ENCODE measurements at places on chromosomes 13 and 19.

GRCh38 chr13:31131470-31131961, 30.2 kb downstream of the HSPH1 start:
- no peak for DNase-seq

- DNase-seq, result no peak
Measured at GRCh38 chr19:35120492-35120891, 4.9 kb downstream of the FXYD3 start.

GRCh38 chr19:38139122-38139521, 84.9 kb downstream of the DPF1 start:
- DNase-seq, result no peak

- DNase-seq, result no peak
Measured at GRCh38 chr19:23101241-23101640, 15.6 kb upstream of the ZNF730 start.

DNA sequence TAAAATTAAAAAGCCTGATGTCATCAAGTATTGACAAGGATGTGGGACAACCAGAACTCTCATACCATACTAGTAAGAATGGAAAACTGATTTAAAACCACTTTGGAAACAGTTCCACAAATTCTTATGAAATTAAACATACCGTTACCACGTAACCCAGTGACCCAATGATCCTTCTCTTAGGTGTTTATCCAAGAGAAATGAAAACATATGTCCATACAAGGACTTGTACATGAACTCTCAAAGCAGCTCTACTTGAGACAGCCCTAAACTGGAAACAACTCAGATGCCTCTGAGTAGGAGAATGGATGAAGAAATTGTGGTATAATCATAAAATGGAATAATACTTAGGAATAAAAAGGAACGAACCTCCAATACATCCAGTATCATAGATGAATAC, 27.6 kb downstream of the SLC6A16 start:
- DNase-seq, result no peak

GRCh38 chr19:44875666-44876451, 15.2 kb upstream of the TOMM40 start:
- no peak for DNase-seq

GRCh38 chr13:73065036-73065435, 6.2 kb downstream of the KLF5 start:
- no peak for DNase-seq

DNA sequence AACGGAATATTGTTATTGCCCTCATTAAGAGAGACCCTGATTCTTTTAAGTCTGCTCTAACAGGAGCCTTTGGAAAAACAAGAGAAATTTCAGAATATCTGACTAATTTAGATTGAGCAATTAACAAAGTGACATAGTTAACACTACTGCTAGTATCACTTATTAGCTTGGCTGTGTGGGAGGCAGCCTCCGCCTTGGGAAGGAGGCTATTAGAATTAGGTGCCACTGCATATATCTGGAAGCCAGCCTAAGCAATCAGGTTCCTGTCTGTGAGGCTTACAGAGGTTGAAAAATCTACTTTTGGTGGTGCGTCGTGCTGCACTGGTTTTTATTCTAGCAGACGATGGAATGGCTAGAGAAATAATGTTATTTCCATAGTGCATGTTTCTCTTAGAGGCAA, 227.2 kb downstream of the OLFM4 start:
- no peak for DNase-seq

GRCh38 chr19:16569609-16570320, 2.5 kb downstream of the SLC35E1 start:
- no peak for DNase-seq

DNA sequence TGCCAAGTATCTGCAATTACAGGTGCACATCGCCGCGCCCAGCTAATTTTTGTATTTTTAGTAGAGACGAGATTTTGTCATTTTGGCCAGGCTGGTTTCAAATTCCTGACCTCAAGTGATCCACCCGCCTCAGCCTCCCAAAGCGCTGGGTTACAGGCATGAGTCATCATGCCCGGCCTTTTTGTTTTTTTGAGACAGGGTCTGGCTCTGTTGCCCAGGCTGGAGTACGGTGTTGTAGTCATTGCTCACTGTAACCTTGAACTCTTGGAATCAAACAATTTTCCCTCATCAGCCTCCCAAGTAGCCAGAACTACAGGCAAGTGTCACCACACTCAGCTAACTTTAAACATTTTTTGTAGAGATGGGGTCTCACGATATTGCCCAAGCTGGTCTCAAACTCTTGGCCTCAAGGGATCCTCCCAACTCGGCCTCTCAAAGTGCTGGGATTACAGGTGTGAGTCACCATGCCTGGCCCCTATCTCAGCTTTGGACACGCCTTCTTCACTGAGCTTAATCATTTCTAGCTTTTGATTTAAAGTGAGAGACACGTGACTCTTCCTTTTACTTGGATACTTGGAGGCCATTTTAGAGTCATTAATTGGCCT, 4.0 kb upstream of the IRGC start:
- DNase-seq, result no peak

GRCh38 chr13:21777166-21777565, 106.3 kb downstream of the FGF9 start:
- DNase-seq, result no peak

DNA sequence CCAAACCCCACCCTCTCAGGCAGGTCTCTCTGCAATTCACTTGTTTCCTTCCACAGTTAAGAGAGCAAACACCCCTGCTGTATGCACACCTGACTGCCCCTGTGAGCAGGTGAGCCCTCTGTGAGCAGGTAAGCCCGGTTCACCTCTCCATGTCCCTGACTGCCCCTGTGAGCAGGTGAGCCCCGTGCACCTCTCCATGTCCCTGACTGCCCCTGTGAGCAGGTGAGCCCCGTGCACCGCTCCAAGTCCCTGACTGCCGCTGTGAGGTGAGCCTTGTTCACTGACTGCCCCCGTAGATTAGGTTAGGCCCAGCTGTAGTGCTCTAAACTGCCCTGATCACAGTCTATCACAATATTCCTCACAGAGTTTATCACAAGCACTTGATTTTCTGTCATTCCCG, 29.2 kb downstream of the TMTC4 start:
- no peak for DNase-seq

DNA sequence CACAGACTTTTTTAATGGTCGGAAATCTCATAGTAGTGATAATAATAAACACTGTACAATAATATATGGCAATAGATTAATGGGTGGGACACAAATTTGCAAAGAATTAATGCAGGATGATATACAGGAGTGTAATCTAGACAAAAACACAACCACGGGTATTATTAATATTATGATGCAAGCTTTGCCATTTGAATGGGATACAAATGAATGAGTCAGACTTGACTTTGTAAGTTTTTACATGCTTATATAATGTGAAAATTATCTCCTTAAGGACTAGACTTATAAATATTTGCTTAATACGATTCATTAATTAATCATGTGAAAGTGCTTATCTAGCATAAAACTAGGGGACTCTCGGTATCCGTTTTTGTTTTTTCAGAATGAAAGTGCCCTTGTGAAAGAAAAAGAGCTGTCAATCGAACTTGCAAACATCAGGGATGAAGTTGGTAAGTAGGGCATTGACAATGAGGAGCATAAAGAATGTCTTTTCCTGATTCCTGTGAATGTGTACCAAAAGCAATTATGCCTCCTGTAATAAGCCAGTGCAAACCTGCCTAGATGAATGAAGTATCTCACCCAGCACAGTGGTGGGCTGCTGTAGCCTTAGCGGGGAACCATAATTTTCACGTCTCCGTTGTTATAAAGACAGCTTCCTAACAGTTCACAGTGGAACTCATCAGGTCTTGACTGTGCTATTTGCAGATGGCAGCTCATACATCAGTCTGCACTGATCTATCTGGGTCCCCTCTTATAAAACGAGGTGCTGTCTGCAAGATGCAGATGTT, 155.7 kb downstream of the SLC7A1 start:
- DNase-seq, result no peak

DNA sequence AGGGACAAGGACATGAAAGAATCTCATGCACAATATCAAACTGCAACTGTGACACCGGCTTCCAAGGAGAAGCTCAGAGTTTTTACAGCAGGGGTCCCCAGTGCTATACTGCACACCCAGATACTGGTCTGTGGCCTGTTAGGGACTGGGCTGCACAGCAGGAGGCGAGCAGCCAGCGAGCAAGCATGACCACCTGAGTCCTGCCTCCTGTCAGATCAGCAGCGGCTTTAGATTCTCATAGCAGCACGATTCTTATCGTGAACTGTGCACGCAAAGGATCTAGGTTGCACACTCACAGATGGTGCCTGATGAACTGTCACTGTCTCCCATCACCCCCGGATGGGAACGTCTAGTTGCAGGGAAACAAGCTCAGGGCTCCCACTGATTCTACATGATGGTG, 13.1 kb upstream of the CD22 start:
- DNase-seq, result no peak

DNA sequence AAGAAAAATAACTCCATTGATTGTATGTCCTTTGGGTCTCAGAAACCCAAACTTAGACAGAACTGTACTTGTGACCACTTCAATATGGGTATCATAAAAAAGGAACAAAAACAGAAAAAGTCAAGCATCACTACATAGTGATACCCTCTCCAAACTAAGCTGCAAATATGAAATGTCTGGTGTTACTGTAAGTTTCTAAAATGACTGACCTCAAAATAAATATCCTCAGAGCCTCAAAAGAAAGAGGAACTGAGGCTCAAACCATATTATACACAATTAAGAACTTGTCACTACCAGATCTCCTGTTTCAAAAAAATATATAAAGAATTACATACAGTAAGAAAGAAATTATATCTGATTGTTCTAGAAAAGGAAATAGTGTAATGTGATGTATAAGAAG, 787.9 kb upstream of the KLHL1 start:
- DNase-seq, result no peak

DNA sequence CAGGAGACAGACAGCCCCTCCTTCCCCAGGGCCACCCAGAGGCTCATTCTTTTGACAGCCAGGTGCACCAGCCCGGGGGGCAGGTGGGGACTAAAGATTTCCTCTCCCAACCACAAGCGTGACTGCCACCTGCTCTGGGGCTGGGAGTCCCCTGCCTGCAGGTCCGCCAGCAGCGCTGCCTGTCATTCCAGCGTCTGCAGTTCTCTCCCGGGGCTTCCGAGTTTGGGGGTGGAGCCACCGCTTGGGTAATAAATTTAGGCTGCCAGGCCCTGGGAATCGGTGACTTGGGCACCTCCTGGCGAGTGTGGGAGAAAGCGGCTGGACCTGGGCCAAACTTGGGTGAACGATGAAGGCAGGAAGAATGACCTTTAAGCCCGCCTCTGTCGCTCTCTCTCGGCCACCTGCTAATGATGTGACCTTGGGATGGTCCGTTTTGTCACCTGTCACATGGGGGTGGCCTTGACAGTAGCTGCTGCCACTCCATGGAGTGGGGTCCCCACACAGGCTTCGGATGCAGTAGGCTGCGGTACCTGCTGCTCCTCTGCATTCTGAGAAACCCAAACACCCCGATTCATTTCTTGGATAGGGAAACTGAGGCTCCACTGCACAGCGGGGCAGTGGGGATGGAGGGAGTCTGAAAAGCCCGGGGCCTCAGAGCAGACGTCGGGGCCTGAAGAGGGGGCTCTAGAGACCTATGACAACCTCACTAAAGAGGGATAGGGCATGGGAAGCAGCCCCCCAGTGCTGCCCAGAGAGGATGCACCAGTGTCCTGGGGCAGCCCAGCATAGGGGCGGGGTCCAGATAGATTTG, 12.8 kb downstream of the FUT6 start:
- DNase-seq, result no peak

- DNase-seq, result no peak
Measured at GRCh38 chr13:53200498-53201453, 172.2 kb downstream of the OLFM4 start.

Data from stimulated activated CD4-positive, alpha-beta T cell treated with anti-CD3 and anti-CD28 coated beads, Interleukin-1b, Interleukin-23, amount 100 ng/mL, for 1 hour (primary cell).